Naive thymus-derived CD4-positive, alpha-beta T cell (primary cell): ENCODE measurements at places on chromosomes 4 and X. TPM values are rescaled to one million over a fixed set of nuclear protein-coding genes. Genes with fewer than 3 reads are reported as not detected.

Gene ABRAXAS1
- total RNA-seq = 19.4 TPM

Gene TMEM131L
- total RNA-seq = 87.9 TPM

Gene CCKAR
- not detected for total RNA-seq

Gene TMEM144
- total RNA-seq = 0.34 TPM

Gene NHS
- total RNA-seq = 2.5 and 3.2 TPM in 2 replicates

DNA sequence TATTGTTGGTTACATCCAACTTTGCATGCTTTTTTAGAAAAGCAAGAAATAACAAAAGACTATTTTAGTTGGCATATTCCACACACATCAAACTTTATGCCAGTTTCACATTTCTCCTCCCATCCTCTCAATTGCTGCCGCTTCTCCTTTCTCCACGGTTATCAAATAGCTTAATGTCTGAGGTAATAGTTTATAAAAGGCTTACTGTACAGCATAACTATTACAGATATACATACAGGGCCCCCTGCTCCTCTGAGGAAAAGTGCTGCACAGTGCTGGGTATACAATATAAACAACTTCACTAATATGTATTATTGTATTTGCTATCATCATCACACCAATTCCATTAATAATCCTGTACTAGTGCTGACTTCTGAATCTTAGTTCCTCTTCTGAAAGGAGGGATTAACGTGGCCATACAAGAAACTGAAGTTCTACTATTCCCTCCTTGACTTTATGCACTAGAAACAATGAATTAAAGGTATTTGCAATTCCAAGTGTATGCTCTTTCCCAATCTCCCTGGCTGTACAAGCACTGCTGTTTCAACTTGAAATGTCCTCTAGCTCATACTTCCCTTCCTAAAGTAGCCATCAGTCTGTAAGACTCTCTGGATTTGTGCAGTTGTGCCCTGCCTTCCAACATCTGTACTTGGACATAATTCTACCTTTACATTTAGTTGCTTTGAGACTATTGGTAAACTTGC is 2.5 kb downstream of the CCNI start:
- peak overlapping the region; percentile 98 for H3K27ac ChIP-seq
- peak overlapping the region; percentile 40 for H3K4me3 ChIP-seq
- H3K27me3 ChIP-seq = no peaks in the 10 kb centered on the region
- H3K4me1 ChIP-seq = peaks cover 30% of the 10 kb centered on the region

DNA sequence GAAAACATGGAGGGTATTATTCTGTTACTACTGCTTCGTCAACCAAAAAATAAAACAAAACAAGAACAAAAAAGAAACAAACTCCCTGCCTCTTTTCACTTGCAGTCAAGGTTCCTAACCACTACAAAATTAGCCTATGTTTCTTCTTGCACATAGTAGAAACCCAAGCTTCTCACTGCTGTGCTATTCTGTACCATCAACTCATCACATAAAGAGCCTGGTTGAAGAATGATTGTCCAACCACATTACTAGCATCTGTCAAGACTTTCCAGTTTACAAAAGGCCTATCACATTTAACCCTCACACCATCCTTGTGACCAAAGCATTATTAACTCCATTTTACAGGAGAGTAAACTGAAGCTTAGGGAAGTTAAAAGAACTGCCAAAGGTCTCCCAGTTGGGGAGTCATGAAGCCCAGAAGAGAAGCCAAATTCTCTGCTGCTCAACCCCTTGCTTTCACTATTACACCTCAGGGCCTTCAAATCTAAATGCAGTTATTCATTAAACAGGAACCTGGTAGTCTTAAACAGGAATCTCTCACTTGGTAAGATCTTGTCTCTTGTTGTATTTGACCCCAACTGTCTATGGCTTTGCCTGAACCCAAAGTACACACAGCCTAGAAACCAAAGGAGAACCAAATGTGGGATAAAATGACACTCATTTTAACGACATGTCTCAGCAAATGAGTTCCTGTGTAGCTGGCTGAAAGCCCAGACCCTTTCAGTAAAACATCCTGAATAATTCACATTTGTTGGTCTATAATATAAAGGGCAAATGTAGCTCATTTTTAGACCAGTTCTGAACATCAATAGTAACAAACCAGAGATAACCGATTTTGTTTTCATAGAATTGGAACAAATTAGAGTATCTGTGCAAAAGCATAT is 8.6 kb downstream of the F9 start:
- H3K4me1 ChIP-seq = no peaks in the 10 kb centered on the region
- no peak overlapping the region for H3K27ac ChIP-seq
- H3K27me3 ChIP-seq = no peaks in the 10 kb centered on the region
- no peak overlapping the region for H3K4me3 ChIP-seq
- no peak for DNase-seq

DNA sequence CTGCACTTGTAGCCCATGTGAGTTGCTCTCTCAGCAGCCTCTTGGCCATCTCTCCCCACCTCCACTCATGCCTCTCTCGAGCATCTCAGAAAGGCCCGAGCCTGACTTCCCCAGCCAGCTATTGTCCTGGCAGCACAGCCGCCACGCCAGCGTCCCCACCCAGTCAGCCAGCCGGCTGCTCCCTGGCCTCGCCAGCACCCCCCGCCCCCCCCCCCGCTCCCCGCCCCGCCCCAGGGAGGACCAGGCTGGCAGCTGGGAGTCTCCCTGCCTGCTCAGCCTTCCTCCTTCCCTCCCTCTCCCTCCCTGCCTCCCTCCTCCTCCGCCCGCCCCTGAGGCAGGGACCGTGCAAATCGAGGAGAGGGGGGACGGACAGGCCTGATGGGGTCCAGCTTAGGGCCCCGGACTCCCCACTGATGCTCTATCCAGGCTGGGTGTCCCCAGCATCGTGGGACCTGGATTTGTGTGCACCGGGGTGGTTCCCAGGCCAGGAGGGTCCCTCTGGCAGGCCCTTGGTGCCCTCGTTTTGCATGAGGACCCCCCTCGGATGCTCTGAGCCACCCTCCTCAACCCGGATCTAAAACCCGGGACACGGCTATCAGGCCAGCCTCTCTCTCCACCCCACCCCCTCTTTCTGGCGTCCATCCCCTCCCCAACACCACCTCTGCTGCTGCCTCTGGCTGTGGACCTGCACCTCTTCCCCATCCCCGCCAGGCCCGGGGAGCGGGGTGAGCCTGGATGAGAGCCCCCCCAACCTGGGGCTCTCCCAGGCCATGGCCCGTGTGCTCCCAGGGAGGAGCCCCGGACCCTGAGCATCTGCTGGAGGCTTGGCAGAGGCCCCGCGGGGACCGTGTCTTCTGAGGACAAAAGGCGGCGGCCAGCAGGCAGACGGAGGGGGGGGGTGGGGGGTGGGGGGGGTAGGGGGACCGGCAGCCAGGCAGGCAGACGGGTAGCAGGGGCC is at the start of gene GPR173:
Gene GPR173, plus strand, starts transcription at position 621 of the 958 bp plus-strand sequence. CDS start 27,833 bp downstream, outside the sequence.
- no peak within 1 kb of the TSS for H3K27ac ChIP-seq
- no peaks in the 10 kb centered on the region for H3K27me3 ChIP-seq
- no peaks in the 10 kb centered on the region for H3K4me1 ChIP-seq
- no peak within 1 kb of the TSS for H3K4me3 ChIP-seq
- no peaks in the 10 kb centered on the region for H3K36me3 ChIP-seq

GRCh38 chr4:16125571-16126445 is 42.0 kb upstream of the PROM1 start:
- no peak for DNase-seq
- H3K36me3 ChIP-seq = no peaks in the 10 kb centered on the region
- H3K4me3 ChIP-seq = no peak overlapping the region
- H3K4me1 ChIP-seq = peaks cover 19% of the 10 kb centered on the region
- H3K27me3 ChIP-seq = no peaks in the 10 kb centered on the region

GRCh38 chr4:16750882-16751642 is 147.4 kb downstream of the LDB2 start:
- H3K4me1 ChIP-seq = no peaks in the 10 kb centered on the region
- no peak for DNase-seq
- H3K27me3 ChIP-seq = no peaks in the 10 kb centered on the region

- H3K4me3 ChIP-seq = no peak overlapping the region
- no peaks in the 10 kb centered on the region for H3K4me1 ChIP-seq
- no peak for DNase-seq
- H3K27ac ChIP-seq = no peak overlapping the region
- no peaks in the 10 kb centered on the region for H3K27me3 ChIP-seq
- no peaks in the 10 kb centered on the region for H3K36me3 ChIP-seq
These were observed 757 bp upstream of the SRPK3 start for GRCh38 chrX:153779891-153780677.

- H3K4me1 ChIP-seq = no peaks in the 10 kb centered on the region
- no peak for DNase-seq
- H3K27me3 ChIP-seq = no peaks in the 10 kb centered on the region
- no peak overlapping the region for H3K27ac ChIP-seq
These were observed 43.6 kb downstream of the CD99L2 start for GRCh38 chrX:150854856-150855255.

- no peak for DNase-seq
- no peaks in the 10 kb centered on the region for H3K36me3 ChIP-seq
- H3K27me3 ChIP-seq = no peaks in the 10 kb centered on the region
- no peak overlapping the region for H3K27ac ChIP-seq
These were observed 625.9 kb upstream of the AGA start for GRCh38 chr4:178068136-178068535.

GRCh38 chr4:91830681-91831395 is 472.9 kb upstream of the GRID2 start:
- no peak overlapping the region for H3K27ac ChIP-seq
- H3K4me1 ChIP-seq = no peaks in the 10 kb centered on the region
- no peaks in the 10 kb centered on the region for H3K27me3 ChIP-seq
- H3K36me3 ChIP-seq = no peaks in the 10 kb centered on the region
- no peak overlapping the region for H3K4me3 ChIP-seq

DNA sequence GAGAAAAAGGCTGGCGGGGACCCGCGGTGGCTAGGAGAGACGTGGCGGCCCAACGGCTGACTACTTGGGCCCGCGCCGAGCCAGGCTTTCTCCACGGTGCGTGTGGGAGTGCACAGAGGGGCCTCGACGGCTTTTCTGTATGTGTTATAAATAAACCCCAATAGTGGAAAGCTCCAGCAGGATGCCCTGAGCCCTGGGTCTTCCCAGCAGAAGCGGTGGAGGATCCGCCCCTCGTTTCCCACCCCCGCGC is 268 bp upstream of the PRRG1 start:
- no peak overlapping the region for H3K27ac ChIP-seq
- no peaks in the 10 kb centered on the region for H3K36me3 ChIP-seq
- H3K4me1 ChIP-seq = no peaks in the 10 kb centered on the region
- H3K27me3 ChIP-seq = no peaks in the 10 kb centered on the region
- DNase-seq = no peak

DNA sequence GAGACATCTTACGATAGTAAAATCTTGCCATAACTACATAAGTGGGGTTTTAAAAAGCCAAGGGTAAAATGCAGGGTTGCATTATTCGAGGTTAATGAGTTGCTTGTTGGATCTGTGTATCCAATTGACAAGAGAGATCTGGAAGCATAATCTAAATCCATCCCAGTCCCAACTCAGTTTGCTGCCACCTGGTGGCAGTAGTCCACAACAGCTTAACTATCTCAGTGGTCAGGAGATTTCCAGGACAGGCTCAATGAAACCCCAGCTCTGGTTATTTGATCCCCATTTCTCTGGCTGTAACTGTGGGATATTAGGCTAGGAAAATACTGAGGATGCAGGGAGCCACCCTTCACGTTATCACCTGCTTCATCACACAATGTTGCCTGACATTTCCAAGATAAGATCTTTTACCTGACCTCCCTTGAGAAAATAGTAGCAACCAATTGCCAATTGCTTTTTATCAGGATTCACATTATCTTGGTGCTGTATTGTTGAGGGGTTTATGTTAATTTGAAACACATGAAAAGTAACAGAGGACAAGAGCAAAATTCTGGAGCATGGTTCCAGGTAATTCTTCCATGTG is 88.2 kb upstream of the TNIP3 start:
- no peak overlapping the region for H3K4me3 ChIP-seq
- no peak overlapping the region for H3K27ac ChIP-seq
- H3K27me3 ChIP-seq = no peaks in the 10 kb centered on the region
- H3K4me1 ChIP-seq = peaks cover 49% of the 10 kb centered on the region
- no peaks in the 10 kb centered on the region for H3K36me3 ChIP-seq

DNA sequence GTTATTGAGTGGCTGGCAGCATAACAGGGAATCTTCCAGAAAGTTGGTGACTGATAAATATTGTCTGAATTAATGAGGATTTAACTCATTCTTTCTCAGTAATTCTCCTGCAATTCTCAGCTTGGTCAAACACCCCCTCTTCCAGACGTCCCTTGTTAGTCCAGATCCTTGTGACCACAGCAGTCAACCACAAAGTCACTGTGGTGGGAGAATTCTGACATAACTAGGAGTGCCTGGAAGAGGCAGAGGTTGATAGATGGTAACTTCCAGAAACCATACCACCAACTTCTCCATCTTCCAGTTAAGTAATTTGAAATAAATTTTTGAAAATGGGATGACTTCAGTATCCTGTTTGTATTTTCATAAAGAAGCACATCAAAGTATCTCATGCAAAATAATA is 90.1 kb downstream of the CEP44 start:
- H3K36me3 ChIP-seq = no peaks in the 10 kb centered on the region
- no peak for DNase-seq
- no peak overlapping the region for H3K4me3 ChIP-seq
- no peaks in the 10 kb centered on the region for H3K4me1 ChIP-seq
- no peaks in the 10 kb centered on the region for H3K27me3 ChIP-seq

DNA sequence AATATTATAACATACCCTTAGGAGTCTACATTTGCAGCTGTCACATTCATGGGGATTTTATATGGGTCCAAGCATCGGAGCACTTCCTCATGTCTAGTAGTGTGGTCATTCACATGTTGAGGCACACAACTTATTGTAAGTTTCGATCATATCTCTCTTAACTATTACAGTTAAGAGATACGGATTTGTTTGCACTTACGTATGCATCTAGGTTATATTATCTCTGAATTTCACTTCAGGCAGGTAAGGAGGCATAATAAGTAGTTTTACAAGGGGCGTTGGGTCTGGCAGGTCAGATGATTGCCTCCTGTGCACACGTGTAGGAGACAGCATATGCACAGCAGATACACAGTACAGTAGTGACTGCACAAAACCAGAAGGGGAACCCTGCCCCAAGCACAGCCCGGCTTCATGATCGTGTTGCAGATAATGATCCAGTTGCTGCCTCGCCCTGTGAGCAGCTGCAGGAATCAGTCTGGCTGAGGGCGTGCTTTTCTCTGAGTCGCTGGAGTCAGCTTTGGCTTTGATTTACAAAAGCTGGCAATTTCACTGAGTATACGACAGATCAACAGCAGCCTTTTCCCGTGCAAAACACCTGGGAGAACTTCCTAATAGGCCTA is 302.9 kb upstream of the GATB start:
- no peak overlapping the region for H3K27ac ChIP-seq
- peaks cover under 1% of the 10 kb centered on the region for H3K4me1 ChIP-seq
- H3K4me3 ChIP-seq = no peak overlapping the region
